ENCODE measurements at places on chromosomes 6 and 20. TPM values are rescaled to one million over a fixed set of nuclear protein-coding genes. Genes with fewer than 3 reads are reported as not detected.

The ARMH2 gene
- total RNA-seq, result not detected

The POM121L2 gene
- total RNA-seq, result not detected

The RIPOR2 gene
- 9.9 TPM for total RNA-seq

The KHDC1L gene
- not detected for total RNA-seq

The CST4 gene
- not detected for total RNA-seq

The IER3 gene
- 4.2 TPM for total RNA-seq

The LST1 gene
- total RNA-seq, result 3.7 TPM

The SMOC2 gene
- total RNA-seq, result 26.6 TPM

Data from skeletal muscle tissue (tissue), 5 donors.